LHCN-M2 (cell line): ENCODE measurements at places on chromosomes 6 and 20.

GRCh38 chr20:41213150-41213820, 75.9 kb downstream of the PLCG1 start:
- DNase-seq, result peak; percentile 53

DNA sequence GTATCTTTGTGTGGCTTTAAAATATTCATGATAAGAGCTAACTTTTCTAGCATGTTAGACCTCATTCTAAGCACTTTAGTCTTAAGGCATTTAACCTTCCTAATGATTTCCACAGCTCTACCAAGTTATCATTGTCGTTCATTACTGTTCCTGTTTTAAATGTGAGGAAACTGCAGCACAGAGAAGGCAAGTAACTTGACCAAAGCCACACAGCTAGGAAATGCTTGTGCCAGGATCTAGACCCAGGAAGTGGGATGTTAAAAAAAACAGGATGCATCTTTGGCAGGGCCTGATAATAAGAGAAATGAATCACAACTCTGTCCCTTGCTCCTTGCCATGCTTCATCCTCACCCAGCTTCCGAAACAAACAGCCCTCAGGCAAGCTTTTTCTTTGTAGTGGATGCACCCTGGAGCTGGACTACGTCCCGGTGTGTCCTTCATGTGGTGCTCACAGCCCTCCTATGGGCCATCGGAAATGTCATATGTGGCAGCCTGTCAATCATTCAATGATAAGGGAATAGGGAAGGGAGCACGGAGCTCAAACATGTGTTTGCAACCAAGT, 196.9 kb upstream of the RREB1 start:
- no peak for DNase-seq

DNA sequence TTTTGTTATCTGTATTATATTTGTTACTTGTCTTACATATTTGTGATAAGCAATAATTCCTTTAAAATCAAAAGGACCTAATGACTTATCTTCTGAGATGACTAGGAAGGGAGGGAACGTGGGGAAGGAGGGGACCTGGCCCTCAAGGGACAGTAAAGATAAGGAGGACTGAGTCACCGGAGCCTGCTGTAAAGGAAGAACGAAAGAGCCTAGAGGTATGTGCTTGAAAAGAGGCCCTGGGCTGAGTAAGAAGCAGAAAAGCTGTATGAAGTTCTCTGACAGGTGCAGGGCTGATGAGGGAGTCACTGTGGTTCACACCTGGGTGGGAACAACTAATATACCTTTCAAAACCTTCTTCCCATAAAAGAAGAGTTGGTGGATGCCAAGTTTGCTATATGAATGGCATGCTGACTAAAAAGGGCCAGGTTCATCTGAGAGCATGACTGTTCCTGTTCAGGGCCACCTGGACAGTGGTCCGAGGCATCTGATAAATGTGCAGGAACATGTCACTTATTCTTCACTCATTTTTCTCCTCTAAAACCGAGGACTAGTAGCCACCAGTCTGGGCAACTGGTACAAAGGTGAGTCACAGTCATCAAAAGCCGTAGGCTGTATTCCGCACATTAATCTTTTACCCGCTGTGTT, 111.3 kb downstream of the TNFAIP3 start:
- DNase-seq, result no peak

DNA sequence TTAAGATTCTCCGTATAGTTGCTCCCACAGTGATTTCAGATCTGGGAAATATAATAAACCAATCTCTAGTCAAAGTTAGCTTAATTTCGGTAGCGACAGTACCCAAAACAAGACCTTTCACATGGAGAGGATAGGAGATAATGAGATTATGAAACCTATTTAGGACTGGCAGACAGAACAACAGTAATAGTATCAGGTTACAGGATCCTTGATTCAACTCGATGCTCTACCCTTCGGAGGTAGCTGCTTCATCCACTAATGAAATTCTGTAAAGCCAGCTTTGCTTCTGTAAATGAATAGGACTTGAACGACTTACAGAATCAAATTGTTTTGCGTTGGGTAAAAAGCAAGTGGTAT, 534 bp upstream of the AKIRIN2 start:
- peak; percentile 66 for DNase-seq

- DNase-seq, result no peak
These were observed 62.6 kb downstream of the NRSN1 start for GRCh38 chr6:24188578-24189080.

- peak; percentile 7 for DNase-seq
These were observed 91.3 kb upstream of the THEMIS start for GRCh38 chr6:127992144-127992543.

- DNase-seq, result no peak
These were observed 775.1 kb upstream of the NRSN1 start for GRCh38 chr6:23350752-23351453.

GRCh38 chr20:31811198-31811597, 8.0 kb upstream of the MYLK2 start:
- no peak for DNase-seq

- no peak for DNase-seq
These were observed 22.2 kb upstream of the GABRR1 start for GRCh38 chr6:89239338-89239737.

DNA sequence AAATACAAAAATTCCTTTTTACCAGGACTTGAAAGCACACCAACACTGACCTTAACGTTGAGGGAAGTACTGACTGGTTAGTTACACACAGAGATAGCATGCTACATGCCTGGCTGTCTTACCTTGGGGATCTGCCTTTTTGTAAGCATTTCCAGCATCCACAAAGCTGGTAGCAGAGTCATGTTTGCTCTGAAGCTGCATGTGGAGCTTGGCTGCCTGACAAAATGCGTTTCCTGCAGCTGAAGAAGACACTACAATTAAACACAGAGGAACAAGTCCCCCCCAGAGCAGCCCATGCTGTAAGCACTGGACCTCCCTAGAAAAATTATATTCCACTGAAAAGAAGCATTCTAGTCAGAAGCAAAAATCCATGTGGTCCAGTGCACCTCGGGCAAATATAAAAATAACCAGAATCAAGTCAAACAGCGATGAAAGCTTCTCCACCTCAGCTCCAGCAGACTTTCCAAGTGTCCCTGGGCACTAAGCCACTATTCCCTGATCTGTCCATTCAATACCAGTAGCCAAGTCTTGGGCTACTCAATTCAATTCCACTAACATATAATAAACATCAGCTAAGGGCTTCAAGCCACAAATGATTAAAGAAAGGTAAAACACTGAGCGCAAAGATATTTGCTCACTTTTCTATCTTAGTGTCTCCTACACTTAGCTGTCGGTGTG, 24.2 kb downstream of the NAPB start:
- DNase-seq, result no peak

- no peak for DNase-seq
These were observed 80.1 kb downstream of the AIG1 start for GRCh38 chr6:143140767-143141166.

- DNase-seq, result no peak
These were observed 42.9 kb downstream of the HDGFL1 start for GRCh38 chr6:22612236-22612635.

- no peak for DNase-seq
These were observed 24.9 kb downstream of the TTLL2 start for GRCh38 chr6:167349631-167350274.

DNA sequence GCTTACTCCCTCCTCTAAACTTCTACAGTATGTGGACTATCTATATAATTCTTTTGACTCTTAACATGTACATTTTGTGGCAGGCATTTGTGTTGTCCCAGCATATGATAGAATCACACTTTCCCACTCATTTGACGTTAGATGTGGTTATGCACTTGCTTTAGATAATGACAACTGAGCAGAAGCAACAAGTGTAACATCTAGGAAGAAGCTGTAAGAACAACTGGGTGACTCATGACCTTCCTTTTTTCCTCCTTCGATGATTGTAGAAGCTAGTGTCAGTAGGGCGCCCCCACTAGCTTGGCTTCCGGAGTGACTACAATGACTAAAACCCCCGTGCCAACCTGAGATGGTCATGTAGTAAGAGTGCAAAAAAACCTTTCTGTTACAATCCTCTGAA, 74.6 kb upstream of the CEP85L start:
- no peak for DNase-seq

- no peak for DNase-seq
These were observed 182.7 kb upstream of the DTNBP1 start for GRCh38 chr6:15845492-15845891.

DNA sequence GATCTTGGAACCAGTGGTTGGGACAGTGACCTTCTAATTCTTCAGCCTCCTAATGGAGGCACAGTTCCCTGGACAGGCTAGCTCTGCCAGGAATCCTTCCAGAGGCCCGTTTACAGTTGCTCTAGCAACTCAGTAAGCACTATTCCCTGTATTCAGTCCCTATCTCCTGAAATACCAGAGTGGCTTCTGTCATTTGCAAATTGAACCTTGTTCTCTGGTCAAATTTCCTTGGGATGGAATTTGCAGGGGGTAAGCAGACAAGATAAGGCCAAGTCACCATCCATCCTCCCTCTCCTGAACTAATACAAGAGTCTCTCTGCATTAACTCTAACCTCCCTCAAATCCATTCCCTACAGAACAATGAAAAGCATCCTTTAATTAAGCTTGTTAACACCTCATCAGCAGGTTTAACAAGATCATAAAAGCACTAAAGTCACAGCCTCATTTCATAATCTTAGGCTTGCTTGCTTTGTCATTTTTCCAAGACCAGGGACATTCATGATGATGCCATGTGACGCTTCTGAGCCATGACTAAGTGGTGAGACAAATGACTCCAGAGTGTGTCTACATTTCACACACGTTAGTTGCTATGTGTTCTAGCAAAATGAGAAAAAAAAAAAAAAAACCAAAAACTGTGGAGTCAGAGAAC, 37.1 kb downstream of the SLC22A23 start:
- peak; percentile 75 for DNase-seq

- DNase-seq, result no peak
These were observed 9.5 kb upstream of the DST start for GRCh38 chr6:56652231-56652630.

DNA sequence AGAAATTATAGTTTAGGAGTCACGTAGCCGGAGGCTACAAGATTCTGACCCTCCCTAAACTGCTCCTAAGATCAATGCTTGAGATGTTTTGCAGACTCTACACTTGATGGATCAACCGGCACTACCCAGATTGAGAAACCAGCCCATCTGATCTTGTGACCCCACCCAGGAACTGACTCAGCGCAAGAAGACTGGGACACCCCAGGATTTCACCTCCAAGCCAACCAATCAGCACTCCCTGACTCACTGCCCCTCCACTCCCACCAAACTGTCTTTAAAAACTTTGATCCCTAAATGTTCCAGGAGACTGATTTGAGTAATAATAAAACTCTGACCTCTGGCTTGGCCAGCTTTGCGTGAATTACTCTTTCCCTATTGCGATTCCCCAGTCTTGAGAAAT, 99.8 kb downstream of the OPRM1 start:
- DNase-seq, result peak; percentile 1

- DNase-seq, result no peak
These were observed 522.5 kb downstream of the EPM2A start for GRCh38 chr6:145212813-145213212.

GRCh38 chr20:47133809-47134456, 222.6 kb downstream of the ZMYND8 start:
- DNase-seq, result peak; percentile 63

DNA sequence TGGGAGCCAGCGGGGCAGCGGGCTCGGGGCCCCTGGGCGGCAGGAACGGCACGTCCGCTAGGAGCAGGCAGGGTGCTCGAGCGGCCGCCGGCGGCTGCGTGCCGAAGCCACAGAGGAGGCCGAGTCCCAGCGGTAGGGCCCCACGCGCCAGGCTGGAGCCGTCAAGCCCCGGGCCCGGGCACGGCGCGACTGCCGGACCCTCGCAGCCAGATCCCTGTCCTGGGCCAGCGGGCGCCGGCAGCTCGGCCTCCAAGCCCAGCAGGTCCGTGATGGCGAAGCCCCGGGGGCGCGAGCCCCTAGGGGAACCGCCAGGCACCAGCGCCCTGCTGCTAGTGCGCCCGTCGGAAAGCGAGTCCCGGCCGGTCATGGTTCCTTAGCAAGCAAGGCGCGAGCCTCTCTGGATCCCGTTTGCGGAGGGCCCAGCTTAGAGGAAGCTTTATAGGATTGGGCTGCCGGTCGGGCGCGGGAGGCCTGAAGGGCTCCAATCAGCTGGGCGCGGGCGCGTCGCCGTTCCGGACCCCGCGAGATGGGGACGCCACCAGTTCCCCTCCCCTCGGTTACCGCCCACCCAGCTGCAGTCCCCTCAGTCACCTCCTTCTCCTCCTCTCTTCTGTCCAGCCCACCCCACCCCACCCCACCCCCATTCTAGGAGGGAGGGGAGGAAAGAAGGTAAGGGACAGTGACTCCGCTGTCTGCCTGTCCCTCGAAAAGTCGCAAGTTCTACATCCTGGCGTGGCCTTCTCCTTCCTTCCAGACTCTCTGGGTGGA, at the start of gene VSX1:
Gene VSX1 (minus strand): TSS at position 412 of the 768 bp plus-strand sequence. CDS start 45 bp downstream, at position 367.
- DNase-seq, result no peak

DNA sequence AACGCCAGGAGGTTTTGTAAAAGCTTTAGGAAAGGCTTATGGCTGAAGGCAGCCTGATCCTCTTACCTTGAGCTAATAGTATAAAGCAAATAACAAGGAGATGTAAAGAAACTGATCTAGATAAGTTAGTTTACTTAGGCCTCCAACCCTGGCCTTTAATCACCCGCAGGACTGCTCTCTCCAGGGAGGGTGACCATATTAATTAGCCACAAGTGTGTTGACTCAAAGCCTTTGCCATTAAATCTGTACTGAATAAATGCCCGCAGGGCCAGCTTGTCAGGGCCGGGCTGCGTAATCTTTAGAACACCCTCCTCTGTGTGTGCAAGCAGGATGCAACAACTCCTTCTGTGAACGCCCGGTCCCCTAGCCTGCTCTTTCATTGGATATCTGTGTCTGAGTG, 6.1 kb upstream of the PRSS16 start:
- no peak for DNase-seq

- DNase-seq, result no peak
These were observed 36.9 kb downstream of the PANK2 start for GRCh38 chr20:3925899-3926638.

DNA sequence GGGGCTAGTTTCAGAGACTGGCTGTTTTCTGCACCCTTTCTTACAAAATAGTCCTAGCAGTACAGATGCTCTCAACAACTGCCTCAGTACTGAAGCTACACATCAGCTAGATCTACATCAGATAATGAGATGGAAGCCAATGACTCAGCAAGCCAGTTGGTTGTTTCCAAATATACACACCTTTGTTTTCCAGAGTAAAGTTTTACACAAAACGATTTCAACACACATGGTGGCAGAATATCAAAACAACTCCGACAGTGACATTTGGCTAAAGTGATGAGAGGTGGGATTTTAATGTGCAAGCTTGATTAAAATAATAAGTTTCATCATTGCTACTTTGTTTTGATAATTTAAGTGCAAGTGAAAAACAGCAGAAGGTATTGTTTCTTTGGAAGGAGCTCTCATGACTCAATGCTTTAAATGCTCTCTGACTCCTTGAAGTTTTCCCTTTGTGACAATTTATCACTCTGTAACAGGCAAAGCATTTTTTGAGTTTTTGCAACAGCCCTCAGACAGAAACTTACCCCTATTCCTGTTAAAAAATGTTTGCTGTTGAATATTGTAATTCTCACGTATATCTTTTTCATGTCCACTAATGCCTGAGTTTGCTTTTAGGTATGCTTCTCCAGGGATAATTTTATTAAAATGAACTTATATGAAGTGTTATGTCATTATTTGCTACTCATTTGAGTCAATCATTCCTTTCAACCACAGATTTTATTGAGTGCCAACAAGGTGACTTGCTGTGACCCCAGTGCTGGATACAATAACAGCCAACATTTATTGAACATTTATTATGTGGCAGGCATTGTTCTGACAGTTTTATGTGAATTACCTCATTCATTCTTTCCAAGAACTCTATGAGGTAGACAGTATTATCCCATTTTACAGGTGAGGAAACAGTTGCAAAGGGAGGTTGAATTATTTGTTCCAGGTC, 882.0 kb downstream of the TFAP2A start:
- peak; percentile 23 for DNase-seq

GRCh38 chr6:112184951-112185350, 69.4 kb downstream of the LAMA4 start:
- DNase-seq, result no peak

GRCh38 chr20:19412254-19412653, 199.8 kb downstream of the SLC24A3 start:
- no peak for DNase-seq
